ENCODE measurements at places on chromosomes 5 and 9. TPM values are rescaled to one million over a fixed set of nuclear protein-coding genes. Genes with fewer than 3 reads are reported as not detected.

- peaks cover 38% of the 10 kb centered on the region for H3K4me1 ChIP-seq
- no peak overlapping the region for H3K27ac ChIP-seq
- H3K27me3 ChIP-seq: no peaks in the 10 kb centered on the region
- no peak overlapping the region for H3K4me3 ChIP-seq
- DNase-seq: no peak
Observed at GRCh38 chr9:76370396-76371023, 23.7 kb downstream of the RFK start.

HTR4 gene
- total RNA-seq: not detected

DNA sequence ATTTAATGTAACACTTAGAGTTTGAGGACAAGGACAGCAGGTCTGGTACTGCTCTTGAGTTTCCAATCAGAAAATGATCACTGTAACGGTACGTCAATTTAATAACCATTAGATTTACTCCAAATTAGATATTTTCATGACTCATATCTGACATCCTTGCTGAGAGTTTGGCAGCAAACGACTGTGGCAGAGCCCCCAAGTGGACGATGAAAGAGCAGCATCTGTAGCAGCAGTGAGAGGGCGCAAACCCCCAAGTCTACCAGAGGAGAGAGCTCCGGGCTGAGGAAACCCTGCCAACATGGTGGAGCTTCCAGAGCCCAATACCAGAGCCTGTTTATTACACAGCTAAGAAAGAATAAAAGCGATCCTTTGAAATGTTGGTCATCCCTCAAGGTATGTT, 73.2 kb upstream of the EPB41L4A start:
- H3K4me3 ChIP-seq: no peak overlapping the region
- no peak overlapping the region for H3K27ac ChIP-seq
- H3K36me3 ChIP-seq: no peaks in the 10 kb centered on the region

PPP3R2 gene
- total RNA-seq: not detected

ACSL6 gene
- 2.3 TPM for total RNA-seq

DNA sequence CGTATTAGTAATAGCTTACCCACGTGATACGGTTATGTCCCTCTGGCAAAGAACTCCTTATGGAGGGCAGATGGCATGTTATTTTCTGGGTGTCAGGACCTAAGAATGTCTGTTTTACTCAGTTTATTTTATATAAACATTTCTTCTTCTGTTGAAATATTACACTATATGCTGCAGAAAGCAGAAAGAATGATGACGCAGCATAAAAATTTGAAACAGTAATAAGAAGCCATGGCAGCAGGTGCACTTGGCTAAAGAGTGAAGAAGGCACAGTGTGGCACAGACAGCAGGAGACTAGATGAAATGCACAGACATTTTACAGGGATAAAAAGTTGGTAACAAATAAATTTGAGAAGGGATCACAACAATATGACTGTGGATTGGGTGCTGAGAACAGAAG, 46.3 kb upstream of the CDH10 start:
- no peak overlapping the region for H3K27ac ChIP-seq
- no peak for DNase-seq
- no peaks in the 10 kb centered on the region for H3K36me3 ChIP-seq

DNA sequence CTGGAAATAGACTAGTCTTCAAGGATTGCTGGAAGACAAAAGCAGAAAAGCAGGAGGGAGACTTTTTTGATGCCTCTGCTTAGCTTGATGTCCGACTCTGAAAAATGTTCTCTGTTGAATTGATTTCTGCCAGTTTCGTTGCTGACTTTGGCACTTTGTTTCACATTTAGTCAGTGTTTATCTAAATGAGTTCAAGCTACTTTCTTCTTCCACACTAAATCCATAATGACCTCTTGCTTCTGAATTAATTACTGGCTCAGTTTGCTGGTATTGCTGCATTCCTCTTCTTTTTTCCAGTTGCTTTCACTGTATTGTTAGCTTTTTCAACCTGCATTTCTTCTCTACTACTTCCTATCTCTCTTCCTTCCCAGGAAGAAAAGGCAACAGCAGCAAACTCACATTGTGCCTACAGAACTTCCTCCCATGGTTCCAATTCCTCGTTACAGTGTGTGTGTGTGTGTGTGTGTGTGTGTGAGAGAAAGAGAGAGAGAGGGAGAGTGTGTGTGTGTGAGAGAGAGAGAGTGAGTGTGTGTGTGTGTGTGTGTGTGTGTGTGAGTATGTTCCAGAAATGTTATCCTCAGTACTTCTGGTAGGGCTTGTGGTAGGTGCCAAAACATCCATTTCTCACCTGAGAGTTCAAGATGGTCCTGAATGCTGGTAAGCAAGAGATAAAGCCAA, 234.8 kb downstream of the CSNK1G3 start:
- no peak overlapping the region for H3K27ac ChIP-seq
- H3K36me3 ChIP-seq: no peaks in the 10 kb centered on the region
- H3K27me3 ChIP-seq: no peaks in the 10 kb centered on the region
- no peak for DNase-seq

GRCh38 chr9:126666155-126666803, 52.6 kb downstream of the LMX1B start:
- no peak overlapping the region for H3K4me3 ChIP-seq
- H3K27ac ChIP-seq: no peak overlapping the region
- peaks cover 25% of the 10 kb centered on the region for H3K4me1 ChIP-seq
- no peaks in the 10 kb centered on the region for H3K36me3 ChIP-seq

- peaks cover 6% of the 10 kb centered on the region for H3K4me1 ChIP-seq
- H3K27ac ChIP-seq: peak overlapping the region; percentile 21
- peaks cover 51% of the 10 kb centered on the region for H3K36me3 ChIP-seq
- no peak overlapping the region for H3K4me3 ChIP-seq
- no peak for DNase-seq
Observed at GRCh38 chr9:127809002-127809539, 6.4 kb downstream of the FPGS start.

GRCh38 chr5:33470544-33470943, 29.8 kb downstream of the TARS1 start:
- H3K4me1 ChIP-seq: no peaks in the 10 kb centered on the region
- no peaks in the 10 kb centered on the region for H3K27me3 ChIP-seq
- peaks cover 40% of the 10 kb centered on the region for H3K36me3 ChIP-seq
- H3K4me3 ChIP-seq: no peak overlapping the region

PLAC8L1 gene
- total RNA-seq: 2.6 TPM

GRCh38 chr9:87613265-87614111, 112.4 kb upstream of the CTSL start:
- no peak for DNase-seq
- no peak overlapping the region for H3K4me3 ChIP-seq
- H3K27ac ChIP-seq: no peak overlapping the region
- no peaks in the 10 kb centered on the region for H3K36me3 ChIP-seq

EIF4E1B gene
- 0.07 TPM for total RNA-seq

AQP3 gene
- 5.5 TPM for total RNA-seq

QRFP gene
- total RNA-seq: not detected

LMNB1 gene
- total RNA-seq: 150 TPM

GRCh38 chr5:178241231-178241663, 8.6 kb upstream of the PHYKPL start:
- H3K4me1 ChIP-seq: no peaks in the 10 kb centered on the region
- DNase-seq: no peak
- no peaks in the 10 kb centered on the region for H3K27me3 ChIP-seq

DNA sequence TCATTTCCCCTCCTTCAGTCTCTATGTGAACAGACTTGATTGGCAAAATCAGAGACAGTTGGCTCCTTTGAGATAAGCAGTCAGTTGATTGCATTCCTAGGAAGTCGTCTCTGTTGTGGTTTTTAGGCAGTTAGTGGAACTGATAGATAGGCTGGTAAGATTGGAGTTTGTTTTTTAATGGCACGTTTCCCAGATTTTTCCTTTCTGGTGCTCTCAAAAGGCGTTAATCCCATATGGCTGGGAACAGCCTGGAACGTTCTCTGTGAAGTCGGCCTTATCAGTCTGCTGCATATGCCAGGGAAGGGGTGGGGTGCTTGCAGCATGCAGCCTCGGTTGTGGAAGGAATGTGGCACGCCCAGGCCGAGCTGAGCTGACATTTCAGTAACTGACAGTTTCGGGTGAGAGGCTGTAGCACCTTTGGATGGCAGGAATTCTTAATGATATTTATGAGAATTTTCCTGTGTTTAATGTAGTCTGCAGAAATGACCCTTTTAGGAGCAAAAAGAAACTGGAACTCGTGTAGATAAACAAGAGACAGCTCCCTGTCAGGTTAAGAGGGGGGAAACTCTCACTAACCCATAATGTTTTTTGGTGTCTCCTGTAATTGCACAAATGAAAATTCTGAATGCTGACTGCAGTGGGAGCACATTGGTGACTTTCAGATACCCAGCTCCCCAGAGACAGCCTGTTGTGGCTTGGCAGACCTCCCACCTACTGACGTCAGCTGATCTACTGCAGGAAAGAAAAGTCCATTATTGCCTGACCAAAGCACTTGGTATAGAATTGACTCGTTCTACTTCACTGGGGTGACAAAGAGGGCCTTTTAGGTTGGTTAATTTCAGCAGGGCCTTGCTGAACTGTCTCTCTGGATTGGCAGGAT, 6.3 kb downstream of the SPTAN1 start:
- peak overlapping the region; percentile 21 for H3K4me3 ChIP-seq
- peak; percentile 44 for DNase-seq
- no peaks in the 10 kb centered on the region for H3K27me3 ChIP-seq
- no peaks in the 10 kb centered on the region for H3K36me3 ChIP-seq

DNA sequence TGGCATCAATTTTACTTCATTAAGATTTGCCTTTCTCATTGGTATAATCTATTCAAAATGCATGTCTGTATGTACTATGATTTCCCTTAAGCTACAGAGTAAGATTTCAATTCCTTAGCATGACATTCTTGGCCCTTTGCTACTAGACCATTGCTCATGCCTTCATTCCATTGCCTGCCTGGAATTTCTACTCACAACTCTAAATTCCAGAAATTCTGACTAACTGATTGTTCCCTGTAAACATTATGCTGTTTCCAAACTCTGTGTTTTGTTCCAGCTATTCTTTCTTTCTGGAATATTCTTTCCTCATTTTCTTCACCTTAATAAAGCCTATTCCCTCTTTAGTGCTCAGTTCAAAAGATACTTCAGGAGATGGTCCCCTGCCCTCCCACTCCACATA, 568.8 kb upstream of the SEMA6A start:
- no peak overlapping the region for H3K27ac ChIP-seq
- H3K36me3 ChIP-seq: no peaks in the 10 kb centered on the region
- DNase-seq: no peak

GRCh38 chr5:124660229-124661093, 86.0 kb downstream of the ZNF608 start:
- H3K4me1 ChIP-seq: peaks cover 72% of the 10 kb centered on the region
- no peak overlapping the region for H3K4me3 ChIP-seq
- no peak for DNase-seq
- no peaks in the 10 kb centered on the region for H3K27me3 ChIP-seq

DNA sequence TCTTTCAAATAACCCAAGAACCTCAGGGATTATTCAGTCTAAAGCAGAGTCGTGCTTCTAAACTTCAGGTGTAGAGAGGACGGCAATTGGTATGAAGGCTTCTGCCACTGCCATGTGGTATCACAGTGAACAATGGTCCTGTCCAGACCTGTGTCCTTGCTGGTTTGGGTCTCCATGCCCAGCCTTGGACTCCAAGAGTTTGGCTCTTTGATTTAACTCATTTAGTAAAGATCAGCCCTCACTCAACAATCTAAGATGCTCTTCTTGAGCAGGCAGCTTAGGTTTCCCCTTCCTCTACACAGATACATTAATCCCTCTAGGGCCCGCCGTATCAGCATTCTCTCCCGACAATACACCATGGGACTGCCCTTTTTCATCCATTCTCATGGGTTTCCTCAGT, 518.0 kb downstream of the RAB3C start:
- no peak for DNase-seq
- 0 out of 2 replicates have a peak, but pooled peaks cover 10% of the 10 kb centered on the region for H3K27me3 ChIP-seq
- no peaks in the 10 kb centered on the region for H3K4me1 ChIP-seq
- no peaks in the 10 kb centered on the region for H3K36me3 ChIP-seq

Data from HCT116 (cell line).